CD4-positive, alpha-beta T cell treated with Interleukin-10 for 1 hour (primary cell): ENCODE measurements at places on chromosomes 6 and 20.

DNA sequence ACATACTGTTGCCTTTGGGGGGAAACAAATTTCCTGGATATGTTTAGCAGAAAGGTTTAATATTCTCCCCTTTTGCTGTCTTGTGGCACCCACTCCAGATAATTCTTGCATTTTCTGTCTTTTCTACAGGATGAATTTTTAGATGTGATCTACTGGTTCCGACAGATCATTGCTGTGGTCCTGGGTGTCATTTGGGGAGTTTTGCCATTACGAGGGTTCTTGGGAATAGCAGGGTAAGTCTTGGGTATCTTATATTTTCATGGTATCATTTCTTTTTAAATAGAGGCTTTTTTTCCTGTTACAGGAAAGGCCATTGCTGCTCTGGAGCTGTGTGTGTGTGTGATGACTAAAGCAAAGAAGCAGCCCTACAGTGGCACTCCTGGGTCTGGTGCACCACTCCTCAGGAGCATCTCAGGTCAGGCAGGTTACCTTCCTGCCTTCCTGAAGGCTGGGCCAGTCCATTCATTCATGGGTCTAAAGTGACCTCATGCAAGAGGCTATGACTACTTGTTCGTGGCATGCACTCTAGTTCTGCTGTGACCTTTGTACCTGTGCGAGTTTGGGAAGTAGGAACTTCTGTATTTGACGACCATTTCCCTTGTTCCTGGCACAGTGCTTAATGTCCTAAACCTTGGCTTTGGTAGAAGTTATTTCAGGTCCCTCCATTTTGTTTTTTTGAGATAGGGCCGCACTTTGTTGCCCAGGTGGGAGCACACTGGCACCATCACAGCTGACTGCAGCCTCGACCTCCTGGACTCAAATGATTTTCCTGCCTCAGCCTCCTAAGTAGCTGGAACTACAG lies 2.2 kb downstream of the RAB5IF start:
- no peak for DNase-seq

DNA sequence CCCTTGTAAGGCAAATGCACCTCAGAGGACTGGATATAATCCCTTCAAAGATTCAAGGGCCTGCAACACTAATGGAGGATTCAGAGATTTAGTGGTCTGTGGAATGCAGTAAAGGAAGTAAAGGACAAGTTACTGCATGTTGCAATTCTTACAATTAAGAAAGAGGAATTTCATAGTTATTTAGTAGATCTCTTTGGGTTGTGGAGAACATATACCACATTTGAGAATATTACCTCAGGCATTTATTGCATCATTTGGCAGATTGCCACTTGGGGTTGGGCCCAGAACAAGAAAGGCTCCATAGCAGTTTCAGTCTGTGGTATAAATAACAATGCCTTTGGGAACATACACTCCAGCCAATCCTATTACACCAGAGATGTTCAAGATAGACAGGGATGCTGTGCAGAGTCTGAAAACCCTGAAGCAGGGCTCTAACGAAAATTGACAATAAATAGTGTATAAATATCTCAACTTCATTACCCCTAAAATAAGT lies 20.9 kb upstream of the EPM2A start:
- DNase-seq, result no peak

DNA sequence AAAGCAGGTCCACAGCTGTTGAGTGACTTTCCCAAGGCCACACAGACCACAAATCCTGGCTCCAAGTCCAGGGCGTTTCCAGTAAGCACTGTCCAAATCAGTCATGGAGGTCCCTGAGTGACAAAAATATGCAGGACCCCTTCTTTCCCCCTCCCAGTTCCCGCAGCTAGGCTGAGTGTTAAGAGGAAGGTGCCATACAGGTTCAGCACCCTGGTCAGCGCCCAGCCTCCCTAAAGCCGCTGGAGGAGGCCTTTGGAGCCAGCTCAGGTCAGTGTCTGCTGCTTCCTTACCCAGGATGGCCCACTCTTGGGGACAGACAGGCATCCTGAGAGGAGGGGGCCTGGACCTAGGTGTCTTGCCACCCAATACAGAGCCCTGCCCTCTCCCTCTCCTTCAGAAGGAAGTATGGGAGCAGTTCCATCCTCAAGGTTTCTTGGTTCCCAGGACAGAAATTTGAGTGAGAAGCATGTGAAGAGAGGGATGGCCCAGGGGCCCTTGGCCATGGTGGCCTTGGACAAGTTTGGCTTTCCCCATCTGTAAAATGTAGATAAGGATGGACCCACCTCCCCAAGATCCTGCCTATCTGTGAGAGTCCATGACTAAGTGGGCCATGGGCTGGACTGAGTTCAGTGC lies 13.2 kb downstream of the TMEM74B start:
- DNase-seq, result no peak

GRCh38 chr20:52305024-52305645 lies 113.6 kb upstream of the ZFP64 start:
- no peak for DNase-seq

GRCh38 chr20:35490736-35491181 lies 35.4 kb downstream of the CEP250 start:
- peak; percentile 73 for DNase-seq

DNA sequence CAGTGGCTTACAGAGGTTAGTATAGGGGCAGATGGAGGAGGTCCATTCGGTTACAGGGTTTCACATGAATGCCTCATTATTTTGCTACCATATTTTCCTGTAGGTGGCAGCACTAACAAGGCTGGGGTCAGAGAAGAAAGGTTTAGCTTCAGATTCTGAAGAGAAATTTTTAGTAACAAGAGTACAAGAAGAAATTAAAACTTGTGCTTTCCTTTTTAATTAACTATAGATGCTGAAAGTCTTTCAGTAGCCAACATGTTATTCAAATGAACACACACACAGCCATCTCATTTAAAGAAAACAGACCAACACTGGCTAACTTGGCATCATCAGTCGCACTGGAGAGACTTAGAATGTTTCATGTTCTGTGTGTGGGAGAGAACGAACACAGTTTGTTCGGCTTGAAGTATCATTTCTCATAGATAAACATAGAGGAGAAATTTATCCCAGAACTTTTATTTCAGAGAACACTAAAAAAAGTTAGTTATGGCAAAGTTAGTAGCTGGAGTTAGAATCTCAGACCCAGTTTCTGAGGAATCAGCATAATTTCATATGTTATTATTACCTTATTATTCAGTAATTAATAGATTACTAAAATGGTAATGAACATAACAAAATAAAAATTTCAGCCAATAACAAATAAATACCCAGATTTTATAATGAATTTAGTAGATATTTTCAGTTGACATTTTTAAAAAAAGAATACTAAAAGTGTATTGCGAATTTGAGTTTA lies 314.0 kb upstream of the RSPO3 start:
- peak; percentile 4 for DNase-seq

- no peak for DNase-seq
These were observed 146.7 kb upstream of the LRFN2 start for GRCh38 chr6:40733770-40734396.

GRCh38 chr6:49348561-49348960 lies 114.5 kb downstream of the MMUT start:
- DNase-seq, result no peak

GRCh38 chr6:43475516-43475915 lies 1.9 kb upstream of the TJAP1 start:
- DNase-seq, result no peak

GRCh38 chr20:24648919-24649318 lies 179.5 kb downstream of the SYNDIG1 start:
- no peak for DNase-seq

DNA sequence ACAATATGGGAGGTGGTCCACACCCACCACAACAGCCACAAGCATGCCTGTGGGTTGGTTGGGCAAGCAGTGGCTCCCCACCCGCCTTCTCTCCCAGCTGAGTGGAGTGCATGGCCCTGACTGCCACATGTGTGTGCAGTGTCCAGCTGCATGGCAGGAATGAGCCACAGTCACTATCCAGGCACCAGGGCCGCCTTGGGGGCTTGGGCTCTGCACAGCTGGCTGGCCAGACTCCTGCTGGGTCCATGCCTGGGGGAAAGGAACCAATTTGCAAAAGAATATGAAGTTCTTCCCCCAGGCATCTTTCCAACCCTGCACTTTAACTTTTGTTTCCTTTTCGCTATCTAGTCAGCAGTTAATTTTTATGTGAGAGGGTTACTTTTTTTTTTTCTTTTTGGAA lies 11.6 kb upstream of the ASCC3 start:
- no peak for DNase-seq

GRCh38 chr20:9348316-9348715 lies 166.1 kb upstream of the LAMP5 start:
- DNase-seq, result no peak

DNA sequence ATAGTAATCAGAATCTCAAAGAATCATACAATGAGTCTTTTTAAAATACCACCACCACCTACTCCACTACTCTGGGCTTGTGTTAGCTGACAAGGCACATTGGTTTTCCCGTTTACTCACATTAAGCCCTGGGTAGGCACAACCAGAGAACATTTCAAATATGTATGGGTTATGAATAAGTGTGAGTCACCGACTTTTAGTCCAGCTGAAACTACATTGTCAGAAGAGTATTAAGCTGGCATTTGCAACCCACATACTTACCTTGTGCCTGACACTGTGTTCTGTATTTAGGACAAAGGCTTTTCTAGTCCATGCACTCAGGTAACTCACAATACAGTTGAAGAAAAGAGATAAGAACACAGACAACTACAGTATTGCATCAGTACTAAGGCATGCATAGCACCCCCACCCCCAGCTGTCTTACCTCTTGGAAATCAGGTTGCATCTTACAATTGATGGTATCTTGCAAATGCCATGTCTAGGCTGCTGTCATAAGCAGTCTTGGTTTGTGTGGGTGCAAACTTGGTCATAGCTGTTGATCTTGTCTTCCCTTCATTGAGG lies 40.3 kb upstream of the AHI1 start:
- peak; percentile 13 for DNase-seq

DNA sequence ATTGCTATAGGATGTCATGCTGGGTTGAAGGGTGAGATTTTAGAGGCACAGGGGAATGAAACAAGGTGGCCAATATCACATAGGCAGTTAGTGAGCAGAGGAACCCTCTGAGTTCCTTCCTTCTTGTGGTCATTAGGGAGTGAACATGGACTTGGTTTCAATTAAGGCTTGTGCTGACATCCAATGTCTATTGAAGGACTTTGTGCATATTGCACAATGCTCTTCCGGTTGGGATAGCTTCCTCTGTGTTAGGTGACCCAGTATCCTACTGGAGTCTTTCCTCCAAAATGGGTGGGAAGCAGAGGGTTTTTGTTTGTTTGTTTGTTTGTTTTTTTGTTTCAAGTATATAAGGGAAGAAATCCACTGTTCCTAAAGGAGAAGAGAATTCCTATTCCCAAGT lies 98.5 kb downstream of the HDGFL1 start:
- no peak for DNase-seq

- no peak for DNase-seq
These were observed 179.2 kb upstream of the BMP2 start for GRCh38 chr20:6588296-6588695.

DNA sequence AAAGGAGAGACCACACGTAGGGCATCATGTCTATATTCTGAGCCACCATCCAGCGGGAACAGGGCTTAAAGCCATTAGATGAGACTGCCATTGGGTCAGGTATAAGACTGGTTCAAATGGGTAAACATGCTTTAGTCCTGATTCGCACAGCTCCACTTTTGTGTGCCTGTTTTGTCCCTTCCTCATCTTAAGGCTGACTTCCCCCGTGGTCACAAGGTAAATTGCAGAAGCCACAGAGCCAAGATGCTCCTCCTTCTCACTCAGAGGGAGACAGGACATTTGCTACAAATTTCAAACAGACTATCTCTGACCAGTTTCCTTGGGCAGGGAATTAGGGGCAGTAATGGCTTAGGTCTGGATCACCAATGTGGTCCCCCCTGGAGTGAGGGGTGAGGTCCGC lies 11.4 kb upstream of the IFNGR1 start:
- no peak for DNase-seq

DNA sequence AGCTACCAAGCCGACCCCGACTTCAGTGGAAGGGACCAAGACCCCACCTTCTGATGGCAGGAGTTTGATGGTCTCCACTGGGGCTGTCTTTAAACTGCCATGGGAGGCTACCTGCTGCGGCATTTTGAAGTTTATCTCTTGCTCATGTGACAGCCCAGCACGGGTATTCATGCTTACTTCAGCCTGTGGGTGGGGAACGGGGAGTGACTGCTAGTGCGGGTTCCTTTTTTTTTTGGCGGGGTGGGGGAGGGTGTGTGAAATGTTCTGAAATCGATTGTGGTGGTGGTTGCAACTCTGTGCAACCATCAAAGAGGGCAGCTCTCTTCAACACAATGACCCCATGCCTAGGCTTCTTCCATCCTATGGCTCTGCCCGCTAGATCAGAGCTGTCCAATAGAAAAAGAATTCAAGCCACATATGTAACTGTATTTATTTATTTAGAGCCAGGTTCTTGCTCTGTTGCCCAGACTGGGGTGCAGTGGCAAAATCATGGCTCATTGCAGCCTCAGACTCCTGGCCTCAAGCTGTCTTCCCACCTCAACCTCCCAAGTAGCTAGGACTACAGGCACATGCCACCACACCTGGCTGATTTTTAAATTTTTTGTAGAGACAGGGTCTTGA lies 53.7 kb downstream of the PPP1R16B start:
- peak; percentile 53 for DNase-seq
